ELR (cell line): ENCODE measurements at places on chromosomes 16 and 17.
A peak's percentile ranks its signal among the peaks of the same experiment; 100 is the strongest.

DNA sequence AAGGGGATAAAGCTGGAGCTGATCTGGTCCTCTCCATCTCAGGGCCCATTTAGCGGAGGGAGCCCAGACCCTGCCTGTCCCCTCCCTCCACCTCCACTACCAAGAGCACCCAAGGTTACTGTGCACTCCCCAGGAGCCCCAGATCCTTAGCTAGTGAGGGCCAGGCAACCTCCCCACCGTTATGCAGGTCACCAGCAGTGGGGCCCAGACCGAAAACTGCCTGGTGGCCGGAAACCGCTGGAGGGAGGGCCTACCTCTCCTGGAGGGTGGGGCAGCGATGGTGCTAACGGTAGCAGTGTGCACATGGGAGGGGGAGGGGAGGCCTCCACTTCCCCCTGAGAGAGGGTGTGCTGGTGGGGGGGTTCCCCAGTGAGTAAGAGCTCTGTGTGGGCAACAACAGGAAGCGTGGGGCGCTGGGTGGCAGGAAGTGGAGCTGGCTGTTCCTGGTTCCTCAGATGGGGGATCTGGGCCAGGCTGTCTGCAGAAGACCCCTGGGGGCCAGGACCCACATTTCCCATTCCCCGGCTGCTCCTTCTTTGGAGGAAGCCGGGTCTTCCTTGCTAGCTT, 4.4 kb downstream of the FMNL1 start:
- peak; percentile 65 for DNase-seq

DNA sequence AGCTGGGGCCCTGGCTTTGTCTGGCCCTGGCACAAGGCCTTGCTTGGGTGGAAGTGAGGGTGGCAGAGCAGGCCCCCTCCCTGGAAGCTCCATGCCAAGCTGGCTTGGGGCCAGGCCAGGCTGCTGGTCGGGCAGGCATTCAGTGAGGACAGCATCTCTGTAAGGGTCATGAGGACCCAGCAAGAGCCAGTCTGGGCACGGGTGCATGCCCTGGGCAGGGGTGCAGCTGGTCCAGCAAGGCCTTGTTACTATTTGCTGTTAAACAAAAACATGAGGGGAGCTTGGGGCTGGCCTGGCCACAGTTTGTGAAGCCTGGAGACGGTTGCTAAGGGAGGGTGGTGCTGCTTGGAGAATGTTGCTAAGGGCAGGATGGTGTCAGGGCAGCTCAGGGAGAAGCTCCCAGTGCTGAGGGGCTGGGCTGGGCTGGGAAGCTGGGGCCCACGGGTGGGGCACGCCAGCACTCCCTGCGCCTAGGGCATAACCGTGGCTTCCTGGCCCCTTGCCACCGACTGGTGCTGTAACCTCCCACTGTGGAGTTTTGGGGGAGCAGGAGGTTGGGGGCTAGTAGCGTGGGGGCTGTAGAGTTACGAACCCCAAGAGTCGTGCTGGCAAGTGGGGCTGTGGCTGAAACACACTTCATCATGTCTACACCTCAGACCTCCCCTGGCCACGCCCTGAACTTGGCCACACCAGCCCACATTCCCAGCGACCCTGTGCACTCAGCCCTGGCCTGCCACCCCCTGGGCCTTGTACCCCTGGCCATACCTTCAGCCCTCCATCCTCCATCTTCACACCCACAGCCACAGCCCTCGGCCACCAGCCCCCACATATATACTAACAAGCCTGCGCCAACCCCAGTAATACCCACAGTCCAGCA, 1.6 kb downstream of the TPPP3 start:
- no peak for DNase-seq

GRCh38 chr17:35978346-35978745, 3.0 kb downstream of the CCL16 start:
- peak; percentile 20 for DNase-seq

GRCh38 chr17:9410301-9410700, 165.3 kb downstream of the STX8 start:
- DNase-seq: no peak

- no peak for DNase-seq
Observed at GRCh38 chr17:76078860-76079534, at the start of gene ZACN. Gene ZACN, plus strand, starts transcription at chr17:76079182. Its CDS starts 83 bp downstream, at chr17:76079265.

- DNase-seq: no peak
Observed at GRCh38 chr16:81403208-81403600, 41.4 kb upstream of the CMIP start.

- peak; percentile 59 for DNase-seq
Observed at GRCh38 chr17:50564916-50565315, 4.4 kb downstream of the CACNA1G start.

GRCh38 chr17:58032691-58033415, 25.8 kb upstream of the SRSF1 start:
- no peak for DNase-seq

- peak; percentile 99 for DNase-seq
Observed at GRCh38 chr17:41910701-41911391, 7.9 kb downstream of the ACLY start.

- DNase-seq: no peak
Observed at GRCh38 chr16:8929086-8929748, 34.5 kb downstream of the USP7 start.

GRCh38 chr16:87227296-87227951, 89.8 kb downstream of the C16orf95 start:
- peak; percentile 61 for DNase-seq

GRCh38 chr17:63150994-63151464, 185.0 kb downstream of the TANC2 start:
- no peak for DNase-seq

DNA sequence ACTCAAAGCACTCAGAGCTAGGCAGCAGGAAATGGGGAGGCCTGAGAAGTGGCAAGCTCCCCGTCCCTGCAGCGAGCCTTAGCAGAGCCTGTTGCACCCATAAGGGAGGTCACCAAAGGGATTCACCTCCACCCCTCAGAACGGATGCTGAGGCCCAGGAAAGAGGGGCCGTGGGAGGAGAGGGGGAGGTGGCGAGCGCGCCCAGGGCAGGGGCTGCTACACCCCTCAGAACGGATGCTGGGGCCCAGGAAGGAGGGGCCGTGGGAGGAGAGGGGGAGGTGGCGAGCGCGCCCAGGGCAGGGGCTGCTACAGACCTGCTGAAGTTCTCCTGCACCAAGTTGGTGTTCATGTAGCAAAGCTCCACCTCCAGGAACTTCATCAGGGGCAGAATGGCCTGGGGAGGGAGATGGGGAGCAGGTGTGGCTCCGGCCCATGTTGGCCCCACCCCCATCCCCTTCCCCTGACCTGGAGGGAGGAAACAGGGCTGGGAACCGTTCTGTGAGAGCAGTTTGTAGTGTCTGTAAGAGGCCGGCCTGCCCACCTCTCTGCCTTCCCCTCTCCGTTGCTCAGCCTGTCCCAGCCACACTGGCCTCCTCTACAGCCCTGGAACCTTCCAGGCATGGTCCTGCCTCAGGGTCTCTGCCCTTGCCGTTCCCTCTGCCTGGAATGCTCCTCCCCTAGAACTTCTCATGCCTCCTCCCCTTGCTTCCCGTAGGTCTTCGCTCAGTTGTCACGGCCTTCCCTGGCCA, 11.4 kb downstream of the UNC13D start:
- no peak for DNase-seq

GRCh38 chr16:14569213-14569612, 60.8 kb downstream of the PARN start:
- DNase-seq: no peak

- no peak for DNase-seq
Observed at GRCh38 chr17:45410144-45411091, 22.3 kb downstream of the ARHGAP27 start.

GRCh38 chr17:49817993-49818392, 29.5 kb downstream of the KAT7 start:
- DNase-seq: no peak

GRCh38 chr17:37551788-37552187, 57.4 kb downstream of the SYNRG start:
- no peak for DNase-seq

GRCh38 chr17:77393274-77393600, 252.5 kb downstream of the SEC14L1 start:
- no peak for DNase-seq

GRCh38 chr17:2084036-2084765, 29.3 kb downstream of the HIC1 start:
- peak; percentile 92 for DNase-seq

DNA sequence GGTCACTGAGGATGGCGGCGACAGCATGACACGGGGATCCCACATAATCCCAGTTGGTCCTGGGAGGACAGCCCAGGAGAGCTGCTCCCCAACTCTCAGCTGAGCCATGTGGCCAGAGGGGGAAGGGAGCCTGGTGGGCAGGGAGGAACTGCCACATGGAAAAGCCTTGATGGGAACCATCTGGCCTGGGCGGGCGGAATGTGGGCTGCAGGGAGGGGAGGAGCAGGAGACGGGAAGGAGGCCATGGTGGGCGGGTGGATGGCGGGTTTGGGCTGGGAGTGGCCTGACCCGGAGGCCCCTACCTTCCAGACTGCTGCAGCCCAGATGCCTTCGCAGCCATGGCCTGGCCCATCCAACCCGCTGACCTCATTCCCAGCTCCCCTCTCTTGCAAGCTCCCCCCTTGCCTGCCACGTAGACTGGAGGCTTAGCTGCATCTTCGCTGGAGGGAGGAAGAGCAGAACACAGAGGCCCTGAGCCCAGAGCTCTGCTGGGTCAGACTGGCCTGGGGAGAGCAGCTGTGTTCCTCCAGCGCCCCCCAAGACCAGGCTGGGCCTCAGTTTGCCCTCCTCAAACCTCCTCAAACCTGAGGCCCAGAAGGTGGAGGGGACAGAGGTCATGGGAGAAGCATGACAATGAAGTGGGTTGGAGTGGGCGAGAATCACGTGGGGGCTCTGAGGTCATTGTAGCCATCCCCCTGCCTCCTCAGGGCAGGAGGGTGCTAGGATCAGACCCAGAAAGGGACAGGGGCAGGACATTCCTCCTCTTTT, 8.2 kb upstream of the COL1A1 start:
- peak; percentile 95 for DNase-seq

GRCh38 chr17:56142325-56142724, 10.9 kb upstream of the ANKFN1 start:
- DNase-seq: peak; percentile 92

DNA sequence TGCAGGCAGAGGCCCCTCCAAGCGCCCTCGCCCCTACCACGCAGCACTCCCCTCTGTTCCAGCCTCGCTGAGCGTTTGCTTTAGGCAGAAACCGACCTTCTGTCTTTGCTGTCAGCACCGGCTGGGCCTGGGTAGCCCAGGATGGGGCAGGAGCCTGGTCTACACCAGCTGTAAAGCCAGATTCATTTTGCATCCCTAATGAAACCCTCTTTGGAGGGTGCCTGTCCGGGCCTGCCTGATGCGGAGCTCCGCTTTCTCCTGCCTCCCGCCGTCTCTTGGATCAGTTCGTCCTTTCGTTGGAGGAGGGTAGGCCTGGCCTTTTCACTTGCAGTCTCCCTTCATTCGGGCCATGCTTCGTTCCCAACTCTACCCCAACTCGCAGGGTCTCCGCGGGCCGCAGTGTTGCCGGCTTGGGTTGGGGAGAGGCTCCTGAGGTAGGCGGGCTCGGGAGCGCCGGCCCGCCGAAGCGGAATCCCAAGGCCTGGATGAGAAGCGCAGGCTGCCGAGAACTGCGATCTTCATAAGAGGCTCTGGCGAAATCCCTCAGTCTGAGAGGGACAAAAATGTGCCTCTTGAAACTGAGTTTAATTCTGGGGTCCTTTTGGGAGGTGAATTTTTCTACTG, 4.8 kb upstream of the HOXB8 start:
- no peak for DNase-seq

DNA sequence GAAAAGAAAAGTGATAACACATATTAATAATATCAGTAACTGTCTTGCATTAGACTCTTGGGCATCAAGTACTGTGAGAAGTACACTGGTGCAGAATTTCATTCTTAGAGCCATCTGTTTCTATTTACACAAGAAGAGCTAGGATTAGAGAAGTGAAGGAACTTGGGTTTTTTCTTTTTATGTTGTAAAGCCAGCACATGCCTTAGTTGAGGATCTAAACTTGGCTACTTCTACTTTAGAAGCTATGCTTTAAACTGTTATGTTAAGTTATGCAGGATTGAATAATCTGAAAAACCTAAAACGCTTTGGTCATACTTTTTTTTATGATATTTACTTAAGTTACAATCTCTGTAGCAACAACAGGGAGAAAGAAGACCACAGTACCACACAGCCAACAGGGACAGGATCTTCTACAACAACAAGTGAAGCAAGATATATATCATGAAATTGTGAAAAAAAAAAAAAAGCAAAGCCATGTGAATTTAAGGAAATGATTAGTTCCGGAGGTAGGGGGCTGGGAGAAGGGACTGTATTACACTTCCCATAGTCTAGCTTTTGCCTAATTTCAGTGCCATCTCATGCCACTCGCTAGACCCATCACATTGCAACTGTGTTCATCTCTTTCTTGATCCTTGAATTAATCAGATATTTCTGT, 305.1 kb upstream of the GOT2 start:
- no peak for DNase-seq

GRCh38 chr17:66405836-66406677, 103.6 kb downstream of the PRKCA start:
- DNase-seq: no peak

- DNase-seq: no peak
Observed at GRCh38 chr16:52312716-52313115, 234.2 kb downstream of the TOX3 start.

- peak; percentile 2 for DNase-seq
Observed at GRCh38 chr17:14514973-14515372, 214.1 kb downstream of the HS3ST3B1 start.

DNA sequence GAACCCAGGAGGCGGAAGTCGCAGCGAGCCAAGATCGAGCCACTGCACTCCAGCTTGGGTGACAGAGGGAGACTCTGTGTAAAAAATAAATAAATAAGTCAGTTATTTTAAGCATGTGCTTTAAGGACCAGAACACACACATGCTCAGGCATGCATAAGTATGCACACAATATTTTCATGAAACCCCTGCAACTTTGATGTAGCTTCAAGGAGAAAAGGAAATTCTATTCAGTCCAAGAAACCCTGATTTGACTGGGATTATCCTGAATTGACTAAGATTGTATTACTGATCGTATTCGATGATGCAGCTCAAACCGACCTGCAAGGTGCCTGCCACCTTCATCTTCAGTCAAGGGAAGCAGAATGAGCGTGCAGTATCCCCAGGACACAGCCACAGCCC, 841 bp downstream of the TEKT5 start:
- no peak for DNase-seq

- DNase-seq: no peak
Observed at GRCh38 chr17:79619636-79620206, 8.9 kb upstream of the RBFOX3 start.

DNA sequence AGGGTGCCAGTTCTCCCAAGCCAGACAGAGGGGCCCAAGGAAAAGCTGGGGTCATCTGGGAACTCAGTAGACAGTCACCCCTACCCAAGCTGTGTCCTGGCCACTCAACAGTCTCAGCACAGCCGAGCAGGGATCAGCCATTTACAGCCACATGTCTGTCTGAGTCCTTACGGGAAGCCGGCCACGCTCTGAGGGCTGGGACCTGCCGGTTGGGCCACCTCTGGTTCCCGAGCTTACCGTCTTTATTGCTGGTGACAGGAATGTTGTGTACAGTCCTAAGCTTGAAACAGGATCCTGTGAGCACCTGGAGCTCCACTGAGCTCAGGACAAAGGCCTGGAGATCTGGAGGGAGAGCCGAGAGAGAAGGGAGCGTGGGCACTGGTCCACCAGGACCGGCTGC, 59.8 kb downstream of the TIMM22 start:
- DNase-seq: no peak
